Cardiac muscle cell (in vitro differentiated cells and primary cell): ENCODE measurements at places on chromosomes 2 and 18.

DNA sequence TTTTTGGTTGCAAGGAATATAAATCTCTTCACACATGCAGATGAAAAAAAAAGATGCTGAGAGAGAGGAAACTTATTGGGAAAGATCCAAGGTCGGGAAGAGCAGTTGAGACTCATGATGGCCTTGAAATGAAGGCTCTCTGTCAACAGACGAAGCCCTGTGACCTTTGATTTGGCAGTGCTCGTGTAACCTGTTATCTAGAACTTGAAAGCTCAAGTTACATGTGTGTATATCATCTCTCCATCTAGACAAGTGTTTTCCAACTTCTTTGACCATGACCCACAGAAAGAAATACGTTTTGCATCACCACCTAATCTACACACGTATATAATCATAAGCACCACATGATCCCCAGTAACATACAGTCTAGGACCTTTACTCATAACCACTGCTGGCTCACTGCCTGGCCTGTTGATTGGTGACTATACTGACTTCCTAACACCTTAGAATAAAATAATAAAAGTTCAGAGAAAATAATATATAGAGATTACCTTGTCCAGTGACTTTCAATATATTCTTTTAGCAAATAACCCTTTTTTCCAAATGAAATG lies 319.0 kb upstream of the PKDCC start:
- no peak for DNase-seq

GRCh38 chr18:33901894-33902512 lies 322.7 kb downstream of the NOL4 start:
- DNase-seq: no peak

DNA sequence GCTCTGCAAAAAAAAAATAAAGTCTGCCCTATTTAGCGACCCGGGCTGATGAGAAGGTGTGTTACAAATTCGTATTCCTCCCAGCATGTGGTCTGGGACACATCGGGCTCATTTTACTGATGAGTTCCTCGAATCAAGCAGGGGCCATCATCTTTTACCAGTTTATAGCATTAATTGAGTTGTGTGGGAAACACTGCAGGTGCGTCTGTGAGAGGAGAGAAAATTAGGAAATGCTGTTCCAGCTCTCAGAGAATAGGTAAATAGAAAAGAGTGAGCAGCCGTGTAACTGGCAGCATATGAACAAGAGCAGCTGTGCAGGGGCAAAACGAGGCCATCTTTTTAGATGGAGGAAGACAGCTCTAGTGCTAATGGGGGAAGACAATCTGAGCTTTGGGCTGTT lies 216.7 kb downstream of the SETBP1 start:
- DNase-seq: no peak

DNA sequence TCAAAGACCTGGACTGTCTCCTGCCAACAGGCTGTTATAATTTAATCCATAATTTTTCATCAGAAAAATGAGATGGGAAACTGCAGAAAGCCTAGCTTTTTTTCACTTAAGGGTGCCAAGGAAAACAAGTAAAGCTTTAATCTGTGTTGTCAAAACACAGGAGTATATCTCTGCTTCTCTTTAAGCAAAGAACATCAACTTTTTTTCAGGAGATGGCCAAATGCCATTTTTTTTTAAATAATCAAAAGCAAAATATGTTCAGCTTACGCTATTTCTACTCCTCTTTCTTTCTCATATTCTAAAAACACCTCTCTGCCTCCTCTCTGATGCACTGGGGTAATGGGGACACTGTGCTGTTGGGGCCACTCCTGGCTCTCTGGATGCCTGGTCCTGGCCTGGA lies 73.1 kb upstream of the NXPH2 start:
- no peak for DNase-seq

DNA sequence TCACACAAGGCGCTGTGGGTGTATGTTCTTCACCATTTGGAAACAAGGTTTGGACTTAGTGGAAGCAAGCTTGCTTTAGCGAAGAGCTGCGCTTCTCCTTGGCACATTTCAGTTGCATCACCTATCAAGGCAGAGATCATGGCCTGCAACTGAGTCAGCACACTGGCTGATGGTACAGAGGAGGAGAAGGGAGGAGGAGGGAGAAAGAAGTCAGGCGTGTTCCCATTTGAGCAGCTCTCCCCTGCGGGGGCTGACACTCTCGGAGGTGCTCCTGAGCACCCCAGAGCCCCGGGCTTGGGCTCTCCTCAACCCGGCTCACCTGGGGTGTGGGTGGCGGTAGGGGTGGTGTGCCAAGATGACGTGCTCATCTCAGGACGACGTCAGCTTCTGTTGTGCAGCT lies 6.0 kb upstream of the SERPINB5 start:
- no peak for DNase-seq

DNA sequence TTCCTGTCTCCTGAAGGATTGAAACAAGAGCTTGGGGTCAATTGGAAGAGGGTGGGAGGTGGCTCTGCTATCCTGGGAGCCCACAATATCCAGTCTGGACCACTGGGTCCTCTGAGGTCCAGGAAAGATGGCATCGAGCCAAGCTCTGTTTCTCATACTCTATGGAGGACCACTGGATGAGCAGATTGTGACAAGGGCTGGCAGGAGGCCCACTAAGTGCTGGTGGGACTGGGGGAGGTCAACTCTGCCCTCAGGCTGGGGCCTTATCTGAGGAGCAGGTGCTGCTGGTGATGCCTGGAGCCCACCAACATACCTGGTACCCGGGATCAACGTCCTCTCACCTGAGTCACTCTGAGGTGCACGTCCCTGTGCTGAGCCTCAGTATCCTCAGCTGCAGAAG lies 142.4 kb downstream of the NDUFA10 start:
- DNase-seq: no peak

GRCh38 chr2:30255466-30256408 lies 24.4 kb downstream of the LBH start:
- DNase-seq: no peak

GRCh38 chr2:68741805-68742306 lies 7.2 kb downstream of the ARHGAP25 start:
- no peak for DNase-seq

- no peak for DNase-seq
These were observed 26.5 kb downstream of the LYPD6B start for GRCh38 chr2:149064856-149065630.

GRCh38 chr2:71226096-71226964 lies 573 bp downstream of the PAIP2B start:
- peak; percentile 83 for DNase-seq

DNA sequence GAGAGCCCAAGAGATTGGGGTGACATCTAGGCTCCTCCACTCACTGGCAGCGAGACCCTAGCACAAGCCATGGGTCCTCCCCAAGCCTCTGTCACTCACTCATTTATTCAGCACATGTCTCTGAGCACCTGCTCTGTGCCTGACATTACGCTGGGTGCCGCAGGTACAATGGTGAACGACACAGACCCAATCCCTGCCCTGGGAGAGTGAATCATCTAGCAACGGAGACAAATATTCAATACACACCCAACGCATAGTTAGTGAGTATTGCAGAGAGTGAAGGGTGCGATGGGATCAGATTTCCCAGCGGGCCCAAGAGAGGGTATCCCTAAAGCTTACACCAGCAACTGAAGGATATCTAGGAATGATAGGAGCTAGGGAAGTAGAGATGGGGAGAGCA lies 45.5 kb downstream of the ZFP36L2 start:
- DNase-seq: no peak

DNA sequence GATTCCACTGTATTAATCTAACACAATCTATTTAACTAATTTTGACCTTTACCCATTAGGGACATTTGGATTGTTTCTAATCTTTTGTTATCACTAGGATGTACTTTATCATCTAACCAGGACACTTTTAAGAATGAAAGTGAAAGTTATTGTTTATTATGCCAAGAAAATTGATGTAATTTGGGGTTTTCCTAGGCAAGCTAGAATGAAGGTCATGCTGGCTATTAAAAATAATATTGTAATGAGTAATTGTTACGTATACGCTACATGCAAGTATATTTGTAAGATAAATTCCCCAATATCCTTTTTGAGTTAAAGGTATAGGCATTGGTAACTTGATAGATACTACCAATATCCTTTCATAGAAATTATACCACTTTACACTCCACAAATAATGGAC lies 74.6 kb downstream of the COL5A2 start:
- no peak for DNase-seq

- DNase-seq: no peak
These were observed 5.7 kb downstream of the C2orf80 start for GRCh38 chr2:208183972-208184705.

DNA sequence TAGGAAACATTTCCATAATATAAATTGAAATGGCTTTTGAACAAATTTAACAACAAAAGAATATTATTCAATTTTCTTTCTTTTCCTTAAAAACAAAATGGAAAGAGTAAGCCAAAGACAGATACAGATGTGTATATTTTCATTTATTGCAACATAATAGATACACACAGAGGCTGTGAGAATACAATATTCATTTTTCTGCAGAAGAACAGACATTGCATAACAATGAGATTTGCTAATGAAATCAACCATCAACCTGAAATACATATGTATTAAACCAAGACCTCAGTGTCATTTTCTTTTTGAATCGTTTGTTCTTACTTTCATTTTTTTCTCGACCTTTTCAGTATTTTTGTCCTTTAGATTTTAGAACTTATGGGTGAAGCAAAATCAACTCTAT lies 95.1 kb downstream of the BAZ2B start:
- DNase-seq: peak; percentile 13

DNA sequence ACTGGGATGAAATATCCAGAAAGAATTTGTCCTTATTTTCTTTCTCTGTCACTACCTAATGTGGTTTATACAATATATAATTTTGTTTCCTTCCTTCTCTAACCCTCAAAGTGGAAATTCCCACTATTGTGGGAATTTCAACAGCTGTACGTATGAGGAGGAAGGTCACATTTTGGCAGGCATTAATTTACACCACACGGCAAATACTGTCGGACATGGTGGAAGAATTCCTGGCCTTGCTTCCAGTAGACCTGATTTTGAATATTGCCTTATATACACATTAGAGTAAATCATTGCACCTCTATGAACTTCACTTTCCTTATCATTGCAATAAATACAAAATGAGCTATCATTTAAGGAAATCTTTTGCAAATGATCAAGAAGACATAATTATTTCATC lies 358.1 kb upstream of the ETAA1 start:
- no peak for DNase-seq
